ENCODE measurements at places on chromosomes 2 and 18. TPM values are rescaled to one million over a fixed set of nuclear protein-coding genes. Genes with fewer than 3 reads are reported as not detected.

GRCh38 chr2:11677136-11678055, 7.4 kb upstream of the NTSR2 start:
- H3K4me1 ChIP-seq = no peaks in the 10 kb centered on the region
- DNase-seq = no peak
- H3K27ac ChIP-seq = no peak overlapping the region
- H3K36me3 ChIP-seq = no peaks in the 10 kb centered on the region
- H3K27me3 ChIP-seq = no peaks in the 10 kb centered on the region
- no peak overlapping the region for H3K4me3 ChIP-seq

DNA sequence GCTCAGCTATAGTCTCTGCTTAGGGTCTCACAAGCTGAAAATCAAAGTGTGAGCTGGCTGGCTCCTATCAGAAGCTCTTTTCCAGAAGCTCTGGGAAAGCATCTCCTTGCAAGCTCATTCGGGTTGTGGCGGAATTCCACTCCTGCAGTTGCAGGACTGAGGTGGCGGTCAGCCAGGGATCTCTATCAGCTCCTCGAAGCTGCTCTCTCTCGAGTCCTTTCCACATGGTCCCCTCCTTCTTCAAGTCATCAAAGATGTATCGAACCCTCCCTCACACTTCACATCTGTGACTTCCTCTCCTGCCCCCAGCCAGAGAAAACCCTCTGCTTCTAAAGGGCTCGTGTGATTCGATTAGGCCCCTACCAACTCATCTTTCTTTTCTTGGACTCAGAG, 141.7 kb downstream of the ZFP36L2 start:
- no peak overlapping the region for H3K4me3 ChIP-seq
- peak; percentile 83 for DNase-seq
- no peaks in the 10 kb centered on the region for H3K27me3 ChIP-seq
- peak overlapping the region; percentile 87 for H3K27ac ChIP-seq
- H3K36me3 ChIP-seq = no peaks in the 10 kb centered on the region

GRCh38 chr2:176979981-176980710, 232.4 kb upstream of the HNRNPA3 start:
- H3K4me3 ChIP-seq = no peak overlapping the region
- no peaks in the 10 kb centered on the region for H3K4me1 ChIP-seq
- no peak overlapping the region for H3K27ac ChIP-seq
- H3K36me3 ChIP-seq = no peaks in the 10 kb centered on the region
- no peaks in the 10 kb centered on the region for H3K27me3 ChIP-seq
- no peak for DNase-seq

- no peak for DNase-seq
- no peaks in the 10 kb centered on the region for H3K4me1 ChIP-seq
These were observed 91.1 kb upstream of the FZD7 start for GRCh38 chr2:201942531-201942930.

DNA sequence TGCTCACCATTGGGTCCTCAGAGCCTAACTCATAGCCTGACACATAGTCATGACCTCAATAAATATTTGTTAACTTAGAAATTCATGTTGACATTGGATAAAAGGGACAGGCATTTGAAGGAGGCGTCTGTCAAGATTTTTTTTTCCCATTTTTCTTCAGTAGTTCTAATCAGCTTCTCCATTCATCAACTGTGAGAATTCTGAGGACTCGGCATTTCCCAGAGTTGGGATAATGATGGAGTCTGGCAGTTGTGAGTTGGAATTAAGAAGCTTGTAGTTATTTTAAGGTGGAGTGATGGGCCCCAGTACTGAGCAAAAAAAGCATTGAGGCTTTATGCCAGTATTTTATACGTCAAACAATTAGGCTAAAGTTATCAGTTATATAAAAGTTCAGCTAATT, 4.6 kb downstream of the SPATS2L start:
- H3K4me1 ChIP-seq = peaks cover 5% of the 10 kb centered on the region
- H3K27ac ChIP-seq = no peak overlapping the region
- no peaks in the 10 kb centered on the region for H3K36me3 ChIP-seq
- no peak for DNase-seq
- no peak overlapping the region for H3K4me3 ChIP-seq

DNA sequence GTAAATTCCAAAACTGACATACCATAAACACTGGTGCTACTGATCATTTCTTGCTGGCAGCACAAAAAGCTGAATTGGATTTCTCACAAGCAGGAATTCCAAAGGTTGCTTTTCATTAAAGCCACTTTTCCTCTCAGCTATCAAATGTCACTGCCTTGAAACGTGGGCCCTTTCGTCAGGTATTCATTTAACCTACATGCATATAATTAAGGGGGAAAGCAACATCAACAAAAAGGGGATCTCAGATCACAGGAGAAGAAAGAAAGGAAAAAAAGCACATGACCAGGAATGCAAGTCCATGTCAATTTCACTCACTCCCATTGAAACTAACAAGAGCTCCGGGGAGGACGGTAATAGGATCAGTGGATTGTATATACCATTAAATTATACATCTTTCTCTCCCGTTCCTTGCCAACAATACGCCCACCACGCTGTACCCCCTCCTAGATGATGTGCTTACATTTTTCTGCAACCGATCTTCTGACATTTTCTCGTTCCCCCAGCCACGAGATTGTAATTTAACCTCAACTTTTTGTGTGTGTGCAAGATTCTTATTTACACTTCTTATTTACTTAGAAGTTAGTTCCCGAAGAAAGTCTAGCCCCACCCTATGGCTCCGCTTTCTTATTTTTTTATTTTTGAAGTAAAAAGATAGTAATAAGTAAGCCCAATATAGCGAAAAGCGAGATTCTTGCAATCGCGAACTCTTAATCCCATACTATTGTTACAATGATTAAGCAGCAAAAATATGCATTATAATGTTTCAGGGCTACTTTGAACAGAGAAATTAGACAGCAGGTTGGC, 725 bp downstream of the FIGN start:
- no peaks in the 10 kb centered on the region for H3K27me3 ChIP-seq
- H3K4me1 ChIP-seq = no peaks in the 10 kb centered on the region
- H3K36me3 ChIP-seq = no peaks in the 10 kb centered on the region
- no peak for DNase-seq
- H3K4me3 ChIP-seq = peak overlapping the region; percentile 96

DNA sequence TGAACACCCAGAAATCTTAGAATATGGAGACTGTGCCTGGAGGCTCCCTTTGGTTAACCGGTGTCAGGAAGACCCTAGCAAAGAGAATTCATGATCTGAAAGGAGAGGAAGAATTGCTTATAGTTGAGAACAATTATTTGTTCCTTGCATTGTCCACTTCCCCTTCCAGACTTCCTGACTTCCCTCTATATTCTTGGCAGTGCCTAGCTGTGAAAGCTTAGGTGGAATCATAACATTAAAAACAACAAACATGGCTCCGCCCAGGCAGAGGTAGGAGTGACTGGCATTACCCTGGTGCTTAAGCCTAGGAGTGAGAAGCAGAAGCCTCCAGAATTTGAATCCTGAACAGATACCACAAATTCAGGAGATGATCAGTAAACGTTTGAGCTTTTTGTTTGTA, 1.9 kb downstream of the TTL start:
- H3K27me3 ChIP-seq = no peaks in the 10 kb centered on the region
- H3K36me3 ChIP-seq = no peaks in the 10 kb centered on the region
- H3K4me3 ChIP-seq = no peak overlapping the region
- DNase-seq = no peak
- no peak overlapping the region for H3K27ac ChIP-seq

DNA sequence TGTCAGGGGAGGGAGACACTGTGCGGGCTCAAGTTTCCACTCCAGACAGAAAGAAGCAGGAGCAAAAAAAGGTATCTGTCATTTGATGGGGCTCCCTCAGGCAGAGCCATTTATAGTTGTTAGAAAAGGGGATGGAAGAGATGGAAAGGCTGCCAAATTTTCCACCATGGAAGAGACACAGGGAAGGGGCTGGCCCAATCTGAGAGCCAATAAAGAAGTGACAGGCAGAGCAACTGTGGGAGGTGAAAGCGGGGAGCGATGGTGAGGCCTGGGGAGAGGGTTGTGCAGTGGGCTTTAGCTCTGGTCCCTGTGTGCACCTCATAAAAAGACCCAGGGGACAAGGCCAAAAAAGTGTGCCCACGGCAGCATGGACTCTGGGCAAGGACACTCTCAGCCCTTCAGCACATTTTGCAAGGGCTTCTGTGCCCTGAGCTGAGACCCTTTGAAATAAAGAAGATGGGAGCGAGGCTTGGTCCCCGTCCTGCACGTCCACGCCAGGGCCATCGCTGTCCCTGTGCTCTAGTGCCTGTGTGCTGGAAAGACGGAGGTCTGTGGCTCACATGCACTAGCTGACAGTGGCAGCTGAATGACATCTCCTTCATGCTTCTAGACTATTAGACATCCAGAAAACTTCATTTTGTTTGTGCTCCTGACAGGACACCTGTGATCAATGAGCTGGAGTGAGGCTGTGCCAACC, 456.7 kb upstream of the HS6ST1 start:
- no peaks in the 10 kb centered on the region for H3K4me1 ChIP-seq
- H3K4me3 ChIP-seq = no peak overlapping the region
- DNase-seq = peak; percentile 22

GRCh38 chr2:96529376-96530143, 7.0 kb upstream of the ARID5A start:
- DNase-seq = peak; percentile 69
- H3K27ac ChIP-seq = peak overlapping the region; percentile 28
- no peak overlapping the region for H3K4me3 ChIP-seq

DNA sequence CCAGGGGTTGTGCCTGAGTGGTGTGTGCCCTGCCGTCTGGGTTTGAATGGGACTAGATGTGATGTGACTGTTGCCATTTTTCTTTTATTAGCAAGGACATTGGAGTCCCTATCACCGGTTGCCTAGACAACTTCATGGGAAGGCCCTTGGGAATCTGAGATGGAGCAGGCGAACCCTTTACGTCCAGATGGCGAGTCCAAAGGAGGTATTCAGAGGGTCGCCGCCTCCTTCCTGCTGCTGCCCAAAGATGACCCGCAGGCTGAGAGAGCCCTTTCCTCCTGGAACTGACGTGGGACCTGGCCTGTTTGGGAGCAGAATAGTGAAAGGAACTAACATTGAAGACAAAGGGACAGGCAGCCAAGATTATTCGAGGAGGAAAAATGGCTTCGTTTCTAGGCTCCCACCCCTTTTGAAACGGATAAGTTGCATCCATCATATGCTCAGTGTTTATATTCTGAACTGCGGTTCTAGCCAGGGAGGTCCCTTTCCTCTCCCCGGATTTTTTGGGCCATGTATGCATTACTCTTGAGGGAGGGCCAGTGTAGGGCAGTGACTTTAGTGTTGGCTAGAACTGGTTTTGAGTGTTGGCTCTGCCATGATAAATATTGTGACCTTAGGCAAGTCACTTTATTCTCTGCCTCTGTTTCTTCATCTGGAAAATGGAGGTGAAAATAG, 673 bp downstream of the CENPO start:
- no peaks in the 10 kb centered on the region for H3K27me3 ChIP-seq
- H3K27ac ChIP-seq = no peak overlapping the region
- no peaks in the 10 kb centered on the region for H3K4me1 ChIP-seq
- peak overlapping the region; percentile 5 for H3K4me3 ChIP-seq

GRCh38 chr2:109507828-109508227, 105.9 kb downstream of the SEPTIN10 start:
- H3K4me1 ChIP-seq = no peaks in the 10 kb centered on the region
- H3K4me3 ChIP-seq = no peak overlapping the region
- no peak overlapping the region for H3K27ac ChIP-seq

The BOLL gene
- not detected for total RNA-seq

The MAB21L4 gene
- total RNA-seq = not detected

The ACSL3 gene
- 69.0 TPM for total RNA-seq

The KCNS3 gene
- 8.8 TPM for total RNA-seq

Measured in aorta (tissue), 5 donors.